ENCODE measurements at places on chromosomes 6 and 20.

DNA sequence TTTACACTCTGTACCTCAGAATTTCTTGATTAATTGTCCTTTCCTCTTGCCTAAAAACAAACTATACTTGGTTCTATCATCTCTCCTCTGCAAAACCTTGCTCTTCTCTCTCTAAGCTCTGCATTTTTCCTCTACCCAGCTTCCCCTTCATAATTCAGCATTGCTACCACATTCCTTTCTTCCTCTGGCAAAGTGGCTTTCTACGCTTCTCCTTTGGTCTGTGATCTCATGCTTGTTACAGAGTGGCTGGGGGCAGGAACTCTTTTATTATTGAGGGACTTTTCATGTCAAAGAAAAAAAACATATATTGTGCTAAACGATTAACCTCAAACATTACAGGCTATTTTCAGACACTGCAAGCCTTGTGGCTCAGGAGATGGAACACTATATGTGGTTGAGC lies 333.3 kb upstream of the KCNQ5 start:
- no peak for DNase-seq

DNA sequence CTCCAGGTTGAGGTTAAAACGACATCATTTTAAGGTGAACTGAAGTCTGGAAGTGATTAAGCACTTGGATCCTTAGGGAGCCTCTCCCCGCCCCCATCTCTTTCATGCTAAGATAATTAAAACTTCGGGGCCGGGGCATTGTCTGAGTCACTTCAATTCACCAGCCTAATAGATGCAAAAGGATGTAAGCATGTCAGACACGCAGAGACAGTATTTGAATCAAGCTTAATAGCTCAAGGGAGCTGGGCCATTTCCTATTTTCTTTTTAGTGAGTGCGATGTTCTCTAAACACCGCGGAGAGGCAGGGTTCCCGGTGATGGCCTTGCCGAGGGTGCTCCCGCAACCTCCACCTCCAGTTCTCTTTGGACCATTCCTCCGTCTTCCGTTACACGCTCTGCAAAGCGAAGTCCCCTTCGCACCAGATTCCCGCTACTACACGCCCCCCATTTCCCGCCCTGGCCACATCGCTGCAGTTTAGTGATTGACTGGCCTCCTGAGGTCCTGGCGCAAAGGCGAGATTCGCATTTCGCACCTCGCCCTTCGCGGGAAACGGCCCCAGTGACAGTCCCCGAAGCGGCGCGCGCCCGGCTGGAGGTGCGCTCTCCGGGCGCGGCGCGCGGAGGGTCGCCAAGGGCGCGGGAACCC lies 516 bp upstream of the IRF4 start:
- no peak for DNase-seq

DNA sequence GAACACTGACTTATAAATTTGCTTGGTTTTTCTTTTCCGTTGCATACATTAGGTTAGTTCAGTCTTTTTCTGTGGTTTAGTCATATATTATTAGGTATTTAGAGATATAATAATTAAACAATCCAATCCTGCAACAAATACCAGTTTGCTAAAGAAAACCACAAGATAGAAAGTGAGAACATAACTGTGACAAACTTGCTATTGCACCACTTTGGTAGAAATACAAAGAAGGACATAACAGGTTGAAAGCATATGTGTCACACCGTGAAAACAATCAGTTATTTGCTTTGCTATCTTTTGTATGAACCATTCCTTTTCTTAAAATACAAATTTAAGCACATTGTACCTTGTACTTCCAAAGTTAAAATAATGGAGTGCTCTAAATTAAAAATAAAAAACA lies 42.0 kb upstream of the KCNQ5 start:
- no peak for DNase-seq

DNA sequence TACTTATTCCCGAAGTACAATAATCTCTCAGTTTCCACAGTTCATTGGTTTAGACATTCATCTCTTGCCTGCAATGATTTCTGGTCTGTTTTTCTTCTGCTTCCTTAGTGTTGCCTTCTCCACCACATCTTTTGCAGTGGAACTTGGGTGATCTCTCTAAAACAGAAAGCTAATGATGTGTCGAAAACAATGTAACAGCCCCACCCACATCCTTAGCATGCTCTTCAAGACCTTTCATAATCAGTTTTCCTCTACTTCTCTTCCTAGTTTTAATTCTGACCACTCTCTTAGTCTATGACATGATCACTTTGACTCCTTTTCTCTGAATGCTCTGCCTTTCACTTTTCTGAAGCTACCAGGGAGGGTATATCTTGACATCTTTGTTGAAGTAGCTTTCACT lies 1007.9 kb upstream of the CITED2 start:
- DNase-seq = no peak

DNA sequence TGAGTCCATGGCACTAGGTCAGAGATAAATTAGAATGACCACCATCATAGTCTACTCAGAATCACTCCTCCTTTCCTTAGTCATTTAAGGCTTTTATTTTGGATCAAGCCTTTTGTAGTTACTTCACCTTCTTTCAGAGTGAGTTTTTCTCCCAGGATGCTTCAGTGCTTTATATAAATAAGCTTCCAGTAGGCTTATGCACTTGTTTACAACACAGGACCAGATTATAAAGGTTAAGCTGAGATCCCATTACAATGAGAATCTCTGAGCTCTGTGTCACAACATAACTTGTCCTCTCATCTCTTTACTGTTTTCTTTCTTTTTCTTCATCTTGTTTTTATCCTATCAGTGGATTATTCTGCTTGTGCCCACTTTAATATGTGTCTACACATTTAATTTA lies 47.9 kb downstream of the CEP57L1 start:
- DNase-seq = no peak

- no peak for DNase-seq
Observed at GRCh38 chr6:139649732-139650131, 275.3 kb upstream of the CITED2 start.

DNA sequence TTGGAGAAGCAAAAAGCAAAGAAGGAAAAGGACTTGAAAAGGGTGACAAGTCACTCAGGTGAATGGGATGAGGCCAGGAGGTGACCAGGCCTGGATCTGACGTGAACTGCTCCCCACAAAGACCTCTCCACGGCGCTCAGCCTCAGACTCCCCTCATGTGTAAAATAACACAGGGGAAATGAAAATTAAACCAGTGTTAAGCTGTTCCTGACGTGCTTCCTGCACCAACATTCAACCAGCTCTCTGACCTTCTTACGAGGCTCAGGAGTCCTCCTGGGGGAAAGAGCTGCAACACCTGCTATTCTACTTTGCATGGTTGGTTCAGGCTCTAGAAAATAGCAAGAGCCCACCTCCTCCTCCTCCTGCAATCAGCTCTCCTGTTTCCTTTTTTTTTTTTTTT lies 256.7 kb downstream of the ATXN1 start:
- DNase-seq = no peak

- DNase-seq = no peak
Observed at GRCh38 chr20:32474967-32475811, 109.9 kb downstream of the NOL4L start.

Measured in stimulated activated CD8-positive, alpha-beta memory T cell treated with anti-CD3 and anti-CD28 coated beads, Interleukin-2, amount 100 ng/mL, for 1 hour (primary cell).